ENCODE measurements at places on chromosomes 12 and 14. TPM values are rescaled to one million over a fixed set of nuclear protein-coding genes. Genes with fewer than 3 reads are reported as not detected.

GPR137C gene
- total RNA-seq, result 5.3 TPM

IGFBP6 gene
- total RNA-seq, result 532 TPM

PTCSC3 gene
- not detected for total RNA-seq

PRR13 gene
- 104 TPM for total RNA-seq

LRRC9 gene
- total RNA-seq, result 1.1 TPM

FOXG1 gene
- total RNA-seq, result 1.6 TPM

COA8 gene
- total RNA-seq, result 24.9 TPM

IL25 gene
- total RNA-seq, result not detected

CLEC4C gene
- not detected for total RNA-seq

CPNE8 gene
- 3.5 TPM for total RNA-seq

DNA sequence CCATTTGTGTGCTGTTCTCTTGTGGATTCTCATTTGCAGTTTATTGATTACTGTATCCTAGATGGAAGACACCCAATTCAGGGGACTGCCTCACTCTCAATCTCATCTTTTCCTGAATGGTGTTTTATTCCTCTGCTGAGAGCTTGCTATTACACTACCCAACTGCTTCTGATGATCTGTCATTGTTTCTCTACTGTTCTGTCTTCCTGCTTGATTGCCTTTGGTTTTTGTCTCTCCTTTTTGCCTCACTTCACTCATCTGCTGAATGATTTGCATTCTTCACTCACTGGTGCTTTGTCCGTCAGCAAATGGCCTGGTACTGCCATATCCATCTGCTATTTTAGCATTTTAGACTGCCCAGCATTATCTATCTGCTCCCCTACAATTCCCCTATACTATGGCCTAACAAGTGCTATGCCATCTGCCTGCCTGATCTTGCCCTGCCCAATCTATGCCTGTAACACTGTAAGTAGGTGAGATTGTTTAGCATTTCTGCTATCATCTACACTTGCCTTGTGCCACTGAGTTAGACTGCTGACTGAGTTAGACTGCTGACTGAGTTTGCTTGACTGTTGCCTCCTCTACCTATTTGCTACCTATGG is 335.1 kb downstream of the GPHN start:
- no peak for DNase-seq

- no peak for DNase-seq
Measured at GRCh38 chr12:118064608-118065007, 3.6 kb upstream of the WSB2 start.

DNA sequence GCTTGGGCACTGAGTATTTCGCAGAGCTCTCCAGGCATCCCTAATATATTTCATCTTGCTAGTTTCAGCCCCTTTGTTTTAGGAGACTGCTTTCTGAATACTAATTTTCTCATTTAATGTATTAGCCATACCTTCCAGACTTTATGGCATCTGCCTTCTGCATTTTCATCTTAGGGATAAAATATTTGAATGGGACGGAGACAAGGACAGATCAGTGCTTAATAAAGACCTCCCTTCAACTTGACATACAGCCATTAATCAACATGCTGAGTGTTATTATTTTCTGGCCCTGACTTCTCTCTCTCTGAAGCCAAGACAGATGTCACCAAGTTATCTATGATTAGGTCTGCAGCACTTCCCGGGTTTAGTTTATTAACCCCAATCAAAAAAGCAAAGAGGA is 42.4 kb downstream of the CACNA2D4 start:
- no peak for DNase-seq

DNA sequence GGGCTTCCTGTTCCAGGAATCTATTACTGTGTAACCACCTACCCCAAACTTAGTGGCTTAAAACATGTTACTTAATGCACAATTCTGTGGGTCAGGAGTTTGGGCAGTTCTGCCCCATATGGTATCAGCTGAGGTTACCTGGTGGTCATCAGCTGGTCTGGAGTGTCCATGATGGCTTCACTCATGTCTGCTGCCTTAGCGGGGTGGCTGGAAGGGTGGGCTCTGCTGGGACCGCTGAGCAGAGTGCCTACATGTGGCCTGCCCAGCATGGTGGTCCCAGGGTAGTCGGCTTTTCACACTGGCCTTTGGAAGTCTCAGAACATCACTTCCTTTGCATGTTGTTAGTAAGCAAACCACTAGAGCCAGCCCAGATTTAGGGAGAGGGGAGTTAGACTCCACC is 53.9 kb downstream of the PELI2 start:
- DNase-seq, result no peak

DNA sequence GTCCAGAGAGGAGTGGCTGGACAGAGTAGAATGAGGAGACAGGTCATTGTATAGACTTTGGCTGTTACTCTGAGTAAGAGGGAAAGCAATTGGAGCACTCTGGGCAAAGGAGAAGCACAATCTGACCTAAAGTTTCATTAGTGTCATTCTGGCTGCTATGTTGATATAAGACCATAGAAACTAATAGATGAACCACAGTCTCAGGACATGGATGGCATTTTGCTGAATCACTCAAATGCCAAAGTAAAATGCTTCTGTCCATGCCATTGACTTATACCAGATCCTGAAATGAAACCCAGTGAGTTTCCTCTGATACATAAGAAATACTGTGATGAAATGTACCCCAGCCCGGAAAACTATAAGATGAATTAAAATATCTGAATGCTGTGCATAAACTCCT is 65.8 kb upstream of the COCH start:
- DNase-seq, result no peak

DNA sequence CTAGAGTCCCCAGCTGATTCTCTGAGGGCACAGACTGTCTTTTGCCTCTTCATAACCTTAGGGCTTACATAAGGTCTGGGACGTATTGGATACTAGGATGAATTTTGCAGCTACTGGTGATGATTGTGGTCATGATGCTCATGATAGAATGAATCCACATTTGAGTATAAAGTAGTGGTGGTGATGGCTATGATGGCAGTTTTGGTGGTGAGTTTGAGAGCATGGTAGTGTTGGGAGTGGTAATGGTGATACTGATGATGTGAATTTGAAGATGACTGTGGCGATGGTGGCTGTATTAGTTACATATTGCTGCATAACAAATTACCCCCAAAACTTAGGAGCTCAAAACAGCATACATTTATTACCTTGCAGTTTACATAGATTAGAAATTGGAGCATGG is 14.1 kb upstream of the ASIC1 start:
- no peak for DNase-seq

DNA sequence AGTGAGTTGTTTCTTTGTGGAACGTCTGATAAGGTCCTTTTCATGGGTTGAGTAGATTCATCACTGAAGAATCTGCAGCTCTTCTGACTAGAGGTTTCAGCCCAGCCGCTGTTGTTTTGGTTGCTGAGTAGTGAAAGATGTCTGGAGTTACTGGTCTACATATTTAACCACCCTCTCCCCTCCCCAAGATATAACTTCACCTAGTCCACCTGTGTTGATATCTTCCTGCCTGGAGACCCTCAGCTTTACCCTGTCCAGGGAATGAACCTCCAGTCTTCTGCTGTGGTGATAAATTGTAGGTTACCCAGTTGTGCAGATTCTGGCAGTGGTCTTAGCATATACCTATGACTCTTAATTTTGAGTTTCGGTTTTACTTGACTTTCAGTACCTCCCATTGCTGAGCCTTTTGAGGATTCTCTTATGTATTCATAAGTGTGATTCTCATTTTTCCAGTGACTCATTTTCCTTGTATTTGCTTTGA is 62.9 kb downstream of the CCDC91 start:
- no peak for DNase-seq

GRCh38 chr12:7113389-7113871 is 4.4 kb upstream of the C1RL start:
- no peak for DNase-seq

DNA sequence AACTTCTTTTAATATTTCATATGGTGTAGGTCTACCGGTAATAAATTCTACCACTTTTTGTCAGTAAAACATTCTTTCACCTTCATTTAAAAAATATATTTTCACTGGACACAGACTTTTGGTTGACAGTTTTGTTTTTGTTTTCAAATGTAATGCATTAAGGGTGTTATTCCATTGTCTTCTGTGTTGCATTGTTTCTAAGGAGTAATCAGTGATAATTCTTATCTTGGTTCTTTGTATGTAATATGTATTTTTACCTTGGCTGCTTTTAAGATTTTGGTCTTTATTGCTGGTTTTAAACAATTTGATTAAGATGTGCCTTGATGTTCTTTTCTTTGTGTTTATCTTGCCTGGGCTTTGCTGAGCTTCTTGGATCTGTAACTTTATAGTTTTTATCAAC is 4.1 kb downstream of the MAP1LC3B2 start:
- no peak for DNase-seq

- DNase-seq, result no peak
Measured at GRCh38 chr12:16914853-16915252, 308.9 kb upstream of the LMO3 start.

DNA sequence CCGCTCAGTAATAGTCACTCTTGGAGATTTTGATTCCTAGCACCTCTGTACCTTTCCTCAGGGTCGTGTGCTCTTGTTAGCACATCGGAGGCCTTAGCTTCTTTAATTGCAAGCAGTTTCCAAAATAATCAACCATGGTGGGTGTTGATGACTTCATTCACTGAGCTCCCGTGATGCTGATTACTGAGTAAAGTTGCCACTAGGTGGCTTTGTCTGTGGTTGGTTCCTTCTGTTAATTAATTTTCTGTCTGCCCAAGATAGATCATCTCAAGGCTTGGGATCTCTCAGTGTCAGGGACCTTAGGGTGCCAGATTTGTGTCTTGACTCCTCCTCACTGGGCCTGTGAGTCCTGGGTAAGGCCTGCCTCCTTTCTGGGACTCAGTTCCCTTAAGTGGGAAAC is 54.3 kb downstream of the PTPN11 start:
- DNase-seq, result no peak

DNA sequence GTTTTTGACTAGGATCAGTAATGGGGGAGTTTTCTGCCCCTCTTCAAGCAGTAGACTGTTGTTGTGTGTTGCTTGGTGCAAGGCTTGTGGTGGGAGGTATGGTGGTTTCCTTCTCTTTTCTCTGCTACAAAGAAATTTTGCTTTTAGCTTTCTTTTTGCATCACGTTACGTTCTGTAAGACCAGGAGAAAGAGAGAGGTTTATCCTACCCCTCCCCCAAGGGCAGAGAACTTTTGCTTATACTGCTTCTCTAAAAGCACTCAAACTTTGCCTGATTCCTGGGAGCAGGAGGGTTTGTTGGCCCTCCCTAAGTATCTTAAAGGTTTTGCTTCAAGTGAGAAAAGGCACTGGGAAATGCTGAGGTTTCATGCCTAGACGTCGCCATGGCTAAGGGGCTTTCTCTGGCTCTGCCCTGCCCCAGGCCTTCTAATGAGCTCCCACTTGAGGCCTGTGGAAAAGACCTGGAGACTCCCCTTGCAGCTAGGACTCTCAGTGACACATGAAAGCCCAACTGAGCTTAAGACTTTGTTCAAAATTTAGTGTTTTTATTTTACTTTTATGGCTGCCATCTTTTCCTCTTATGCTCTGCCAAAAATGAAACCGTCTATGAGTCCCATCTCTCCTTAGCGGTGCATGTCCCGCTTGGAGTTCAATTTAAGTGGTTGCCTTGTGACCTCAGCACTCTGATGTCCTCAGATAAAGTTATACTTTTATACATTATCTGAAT is 49.2 kb downstream of the EIF2S3B start:
- DNase-seq, result no peak

- DNase-seq, result no peak
Measured at GRCh38 chr12:3633396-3633795, 119.5 kb downstream of the CRACR2A start.

GRCh38 chr12:53468282-53468681 is 16.4 kb downstream of the PCBP2 start:
- DNase-seq, result no peak

GRCh38 chr12:101852998-101853397 is 22.2 kb upstream of the GNPTAB start:
- DNase-seq, result no peak

- DNase-seq, result no peak
Measured at GRCh38 chr12:25054783-25055144, 105.9 kb upstream of the BCAT1 start.

DNA sequence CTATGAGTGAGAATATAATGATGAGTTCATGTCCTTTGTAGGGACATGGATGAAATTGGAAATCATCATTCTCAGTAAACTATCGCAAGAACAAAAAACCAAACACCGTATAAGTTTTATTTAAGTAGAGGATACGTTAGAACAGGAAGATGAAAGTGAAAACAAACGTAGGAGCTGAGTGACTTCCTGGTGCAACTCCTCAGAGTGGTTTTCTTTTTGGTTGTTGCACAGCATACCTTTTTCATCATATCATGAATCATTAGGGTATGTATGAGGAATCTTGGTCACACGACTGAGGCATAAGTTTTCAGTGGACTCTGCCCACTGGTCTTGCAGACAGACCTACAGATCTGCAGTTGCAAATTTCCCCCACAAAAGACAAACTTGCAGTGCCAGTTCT is 199.0 kb downstream of the LRFN5 start:
- DNase-seq, result no peak

DNA sequence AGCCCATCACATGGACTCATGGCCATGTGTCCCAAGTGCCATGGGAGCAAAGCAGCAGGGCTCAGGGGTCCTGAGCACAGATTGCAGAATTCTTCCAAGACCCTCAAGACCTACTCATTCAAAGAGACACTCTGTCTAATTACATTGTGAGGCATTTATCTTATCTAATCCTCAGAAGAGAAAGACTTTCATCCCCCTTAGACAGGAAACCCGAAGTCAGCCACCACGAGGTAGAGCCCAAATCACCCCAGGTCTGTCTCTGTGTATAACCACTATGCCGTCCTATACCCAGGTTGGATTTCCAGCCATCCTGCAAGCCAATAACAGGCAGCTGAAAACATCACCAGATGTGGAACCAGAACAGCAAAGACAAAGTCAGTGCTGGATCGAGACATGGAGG is 8.9 kb upstream of the BCL11B start:
- DNase-seq, result no peak

DNA sequence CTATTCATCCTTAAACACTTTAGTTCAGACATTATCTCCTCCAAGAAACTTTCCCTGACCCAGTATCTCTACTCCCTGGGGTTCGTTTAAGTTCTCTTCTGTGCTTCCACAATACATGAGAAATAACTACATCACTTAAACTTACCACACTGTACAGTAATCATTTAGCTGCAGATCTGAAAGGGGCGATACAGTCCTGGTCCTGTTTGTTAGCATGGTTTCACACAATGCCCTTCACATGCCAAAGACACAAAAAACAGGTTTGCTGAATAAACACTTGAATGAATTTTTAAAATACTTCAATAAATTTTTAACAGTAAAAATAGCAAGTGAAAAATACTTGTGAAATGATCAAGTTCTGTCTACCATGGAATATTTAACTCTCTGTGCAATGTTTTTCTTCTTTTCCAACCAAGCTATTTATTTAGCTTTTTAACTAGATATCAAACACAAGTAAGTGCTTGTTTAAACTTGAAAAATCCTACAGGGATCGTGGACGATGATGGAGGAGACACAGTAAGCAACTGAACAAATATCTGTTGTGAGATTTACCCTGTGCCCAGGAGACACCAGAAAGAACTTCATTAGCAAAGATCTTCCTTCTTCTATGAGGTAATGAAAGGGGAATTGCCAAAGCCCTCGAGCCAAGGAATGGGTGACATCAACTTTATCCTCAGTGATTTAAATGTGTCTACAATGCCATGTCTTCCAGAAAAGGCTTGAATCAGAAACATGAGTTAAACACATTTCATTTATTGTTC is 255.6 kb upstream of the GRIP1 start:
- no peak for DNase-seq
